Right lung (tissue), 10 donors: ENCODE measurements at places on chromosomes 2 and 18. TPM values are rescaled to one million over a fixed set of nuclear protein-coding genes. Genes with fewer than 3 reads are reported as not detected.

The SLC5A6 gene
- polyA plus RNA-seq: 28.7 TPM

DNA sequence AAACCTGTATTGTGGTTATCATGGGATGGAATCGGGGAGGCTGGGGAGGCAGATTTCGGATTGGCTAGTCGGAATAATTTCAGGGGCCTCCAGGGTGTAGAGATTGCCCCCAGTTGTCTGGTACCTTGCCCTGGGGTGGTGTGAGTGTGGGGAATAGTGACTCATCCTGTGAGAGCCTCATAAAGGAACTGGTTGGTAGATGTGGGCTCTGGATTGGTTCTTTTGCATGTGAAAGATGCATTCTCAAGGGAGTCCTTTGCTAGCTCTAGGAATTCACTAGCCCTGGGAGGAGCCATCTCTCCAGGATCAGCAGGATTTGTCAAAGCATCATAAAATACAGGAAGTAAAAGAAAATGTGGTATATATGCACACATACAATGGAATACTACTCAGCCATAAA lies 331.6 kb downstream of the SETBP1 start:
- no peak for DNase-seq

The BIRC6 gene
- polyA plus RNA-seq: 80.0 TPM

DNA sequence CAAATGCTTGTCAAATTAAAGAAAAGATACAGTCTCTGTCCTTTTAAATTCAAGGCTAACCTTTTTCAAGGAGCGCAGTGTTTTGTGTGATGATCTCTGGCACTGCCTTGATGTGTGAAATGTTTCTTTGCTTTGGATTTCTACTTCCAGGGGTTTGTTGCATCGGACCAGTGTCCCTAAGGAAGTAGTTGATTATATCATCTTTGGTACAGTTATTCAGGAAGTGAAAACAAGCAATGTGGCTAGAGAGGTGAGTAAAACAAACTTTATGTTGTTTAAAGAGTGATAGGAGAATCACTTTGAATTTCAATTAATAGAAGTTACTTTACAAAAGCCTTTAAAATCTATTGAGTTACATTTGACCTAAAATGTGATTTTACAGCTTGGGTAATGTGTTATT lies 28.8 kb downstream of the HADHB start:
- no peak for DNase-seq

DNA sequence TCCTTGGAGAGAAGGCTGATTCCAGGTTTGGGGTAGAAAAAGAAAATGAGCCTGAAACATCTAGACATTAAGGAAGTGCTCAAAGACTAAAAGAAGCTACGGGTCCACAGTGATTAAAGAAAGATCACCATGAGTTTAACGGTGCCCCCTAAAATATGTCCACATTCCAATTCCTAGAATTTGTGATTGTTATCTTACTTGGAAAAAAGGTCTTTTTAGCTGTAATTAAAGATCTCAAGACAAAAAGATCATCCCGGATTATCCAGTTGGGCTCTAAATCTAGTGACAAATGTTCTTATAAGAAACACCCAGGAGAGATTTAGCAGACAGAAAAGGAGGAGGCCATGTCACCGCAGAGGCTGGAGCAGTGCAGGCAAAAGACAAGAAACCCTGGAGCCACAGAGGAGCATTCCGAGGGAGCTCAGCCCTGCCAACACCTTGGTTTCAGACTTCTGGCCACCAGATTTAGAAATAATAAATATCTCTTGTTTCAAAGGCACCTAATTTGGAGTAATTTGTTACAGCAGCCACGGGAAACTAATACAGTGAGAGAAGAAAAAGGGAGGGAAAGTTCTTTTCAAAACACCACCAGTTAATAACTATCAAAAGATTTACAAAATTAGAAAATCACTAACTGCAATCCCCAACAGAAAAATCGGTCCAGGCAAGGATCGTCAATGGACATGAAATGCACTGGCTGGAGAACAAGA lies 8.5 kb downstream of the UXS1 start:
- DNase-seq: no peak

- no peak for DNase-seq
These were observed 11.8 kb upstream of the TEX51 start for GRCh38 chr2:126886916-126887280.

- DNase-seq: no peak
These were observed 7.1 kb downstream of the NEURL3 start for GRCh38 chr2:96498021-96498431.

DNA sequence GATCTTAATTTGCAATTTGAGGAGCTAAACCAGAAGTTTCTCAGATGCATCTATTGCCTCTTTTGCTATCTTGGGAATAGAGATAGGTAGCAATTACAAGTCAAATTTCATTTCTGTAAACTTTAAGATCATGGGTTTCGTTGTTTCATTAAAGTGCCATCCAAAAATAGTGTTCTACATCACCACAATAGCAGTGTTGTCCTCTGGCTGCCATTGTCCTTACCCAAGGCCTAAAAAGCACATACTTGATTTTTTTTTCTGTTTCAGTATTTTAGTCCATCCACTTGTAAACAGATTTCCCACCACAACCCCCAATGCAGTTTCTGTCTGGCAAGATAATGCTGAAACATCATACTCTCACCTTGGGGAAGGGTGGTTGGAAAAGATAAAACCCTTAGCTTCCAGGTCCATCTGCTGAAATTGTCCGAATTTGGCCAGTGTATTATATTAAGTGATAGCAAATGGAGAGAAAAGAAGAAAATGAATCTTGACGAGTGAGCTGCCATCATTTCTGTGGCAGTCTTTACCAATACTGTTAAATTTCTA lies 136.2 kb downstream of the LCLAT1 start:
- DNase-seq: no peak

GRCh38 chr2:105575499-105576025 lies 169.2 kb upstream of the NCK2 start:
- DNase-seq: no peak

DNA sequence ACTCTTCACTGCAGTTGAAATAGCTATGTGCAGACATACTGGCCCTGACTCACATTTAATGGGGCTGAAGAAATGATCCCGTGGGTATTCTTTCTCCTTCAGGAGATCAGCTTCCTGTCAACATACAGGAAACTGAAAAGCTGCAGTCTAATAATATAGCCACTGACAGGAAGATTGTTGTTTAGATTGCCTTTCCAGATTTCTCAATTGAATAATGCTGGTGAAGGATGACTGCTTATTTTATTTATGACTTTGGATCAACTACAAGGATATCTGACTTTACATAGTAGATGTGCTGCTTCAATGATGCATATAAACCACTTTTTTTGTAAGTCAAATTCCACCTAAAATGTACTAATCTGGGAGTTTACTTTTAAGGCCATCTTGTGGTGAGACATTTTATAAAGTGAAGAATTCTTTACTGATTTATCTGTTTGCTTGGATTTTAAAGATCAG lies 93.4 kb upstream of the MAP4K3 start:
- DNase-seq: no peak

The HMSD gene
- polyA plus RNA-seq: 1.1 TPM

DNA sequence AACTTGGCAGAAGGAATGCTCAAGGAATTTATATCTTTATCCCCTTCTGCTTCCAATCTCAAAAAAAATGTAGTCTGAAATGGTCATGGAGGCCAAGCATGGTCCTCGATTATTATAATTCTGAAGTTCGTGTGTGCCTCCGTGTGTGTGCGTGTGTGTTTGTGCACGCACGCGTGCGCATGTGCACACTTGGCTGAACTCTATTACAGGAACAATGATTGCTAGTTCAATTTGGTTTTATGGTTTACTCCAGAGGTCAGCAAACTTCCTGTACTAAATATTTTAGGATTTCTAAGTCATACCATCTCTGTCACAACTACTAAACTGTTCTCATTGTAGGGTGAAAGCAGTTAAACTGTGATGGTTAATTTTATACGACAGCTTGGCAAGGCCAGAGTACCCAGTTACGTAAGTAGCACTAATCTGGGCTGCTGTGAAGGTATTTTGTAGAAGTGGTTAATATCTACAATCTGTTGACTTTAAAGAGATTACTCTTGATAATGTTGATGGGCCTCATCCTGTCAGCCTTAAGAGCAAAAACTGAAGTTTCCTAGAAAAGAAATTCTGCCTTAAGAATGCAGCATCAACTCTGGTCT lies 5.8 kb upstream of the MARCHF7 start:
- no peak for DNase-seq

DNA sequence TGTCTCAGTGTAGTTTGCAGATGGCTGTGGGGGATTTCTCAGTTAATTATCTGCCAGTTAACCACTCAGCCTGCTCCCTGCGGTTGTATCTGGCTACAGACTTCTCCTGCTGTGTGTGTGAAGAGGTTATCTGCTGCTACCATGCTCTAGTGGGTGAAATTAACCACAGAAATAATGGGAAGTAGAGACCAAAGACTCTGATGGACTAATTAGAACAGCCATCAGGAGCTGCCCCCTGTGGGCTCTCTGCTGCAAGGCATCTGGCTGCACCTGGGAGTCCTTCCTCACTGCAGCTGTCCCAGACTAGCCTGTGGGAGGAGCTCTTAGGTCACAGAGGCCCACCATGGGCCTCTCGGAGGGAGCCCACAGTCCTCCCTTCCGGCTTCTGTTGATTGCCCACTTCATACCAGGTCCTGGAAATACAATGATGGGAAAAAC lies 66.6 kb downstream of the CTIF start:
- DNase-seq: no peak

DNA sequence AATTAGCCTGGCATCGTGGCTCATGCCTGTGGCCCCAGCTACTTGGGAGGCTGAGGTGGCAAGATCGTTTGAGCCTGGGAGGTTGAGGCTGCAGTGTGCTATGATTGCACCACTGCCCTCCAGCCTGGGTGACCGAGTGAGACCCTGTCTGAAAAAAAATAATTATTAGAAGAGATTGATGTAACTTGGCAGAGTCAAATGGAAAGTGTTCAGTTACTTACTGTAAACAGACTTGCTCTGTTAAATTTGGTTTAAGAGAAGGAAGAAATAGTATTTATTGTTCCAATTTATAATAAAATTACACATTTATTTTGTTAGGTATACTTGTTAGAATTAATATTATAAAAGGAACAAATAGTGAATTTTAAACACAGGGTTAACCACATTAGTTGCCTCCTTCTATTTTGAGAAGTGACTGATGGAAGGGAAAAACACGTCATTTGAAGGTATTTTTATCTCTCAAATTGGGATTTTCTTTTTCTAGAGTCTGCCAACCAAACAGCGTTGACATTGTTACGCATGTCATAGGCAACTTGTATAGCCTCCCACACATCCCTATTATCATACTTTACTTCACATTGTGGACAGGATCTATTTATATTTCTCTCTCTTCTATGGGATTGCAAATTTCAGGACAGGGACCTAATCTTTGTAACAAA lies 118.8 kb upstream of the B3GNT2 start:
- DNase-seq: peak; percentile 19

The SEC11C gene
- 97.7 TPM for polyA plus RNA-seq

DNA sequence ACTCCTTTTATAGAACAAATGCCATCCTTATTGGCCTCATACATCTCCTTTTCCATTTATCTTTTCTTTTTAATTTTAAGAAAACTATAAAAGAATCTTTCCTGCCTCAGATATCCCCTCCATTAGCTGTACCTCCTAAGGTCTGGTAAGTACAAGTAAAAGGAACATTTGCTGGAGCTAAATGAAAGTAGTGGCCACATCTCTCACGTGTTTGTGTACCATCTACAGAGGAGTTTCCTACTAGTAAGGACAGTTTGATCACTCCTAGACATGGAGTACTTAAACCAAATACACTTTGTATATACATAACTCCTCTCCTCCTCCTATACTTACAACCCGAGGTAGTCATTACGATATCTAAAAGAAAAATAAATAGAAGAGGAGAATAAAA lies 504.8 kb downstream of the LRRTM4 start:
- no peak for DNase-seq

DNA sequence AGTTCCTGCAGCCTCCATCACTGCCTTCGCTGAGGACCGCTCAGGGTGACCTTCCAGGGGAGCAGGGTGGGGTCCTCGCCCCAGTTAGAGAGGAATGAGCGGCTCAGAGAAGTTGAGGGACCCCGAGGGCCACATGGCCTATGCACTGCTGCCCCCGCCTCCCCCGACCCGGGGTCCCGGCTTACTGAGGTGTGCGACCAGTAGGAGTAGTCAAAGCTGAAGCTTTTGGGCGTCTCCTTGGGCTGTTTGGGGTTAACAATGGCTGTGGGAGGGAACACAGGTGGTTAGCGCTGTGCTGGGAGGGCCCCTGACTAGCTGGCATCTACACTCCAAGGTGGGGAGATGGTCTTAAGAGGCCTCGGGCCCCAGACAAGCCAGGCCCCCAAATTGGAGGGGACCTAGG lies 31.0 kb downstream of the KIF1A start:
- DNase-seq: no peak

The ABCG8 gene
- 0.41 TPM for polyA plus RNA-seq

- peak; percentile 4 for DNase-seq
These were observed 105.1 kb upstream of the SLC38A11 start for GRCh38 chr2:165060411-165060810.

The TPGS2 gene
- polyA plus RNA-seq: 167 TPM

DNA sequence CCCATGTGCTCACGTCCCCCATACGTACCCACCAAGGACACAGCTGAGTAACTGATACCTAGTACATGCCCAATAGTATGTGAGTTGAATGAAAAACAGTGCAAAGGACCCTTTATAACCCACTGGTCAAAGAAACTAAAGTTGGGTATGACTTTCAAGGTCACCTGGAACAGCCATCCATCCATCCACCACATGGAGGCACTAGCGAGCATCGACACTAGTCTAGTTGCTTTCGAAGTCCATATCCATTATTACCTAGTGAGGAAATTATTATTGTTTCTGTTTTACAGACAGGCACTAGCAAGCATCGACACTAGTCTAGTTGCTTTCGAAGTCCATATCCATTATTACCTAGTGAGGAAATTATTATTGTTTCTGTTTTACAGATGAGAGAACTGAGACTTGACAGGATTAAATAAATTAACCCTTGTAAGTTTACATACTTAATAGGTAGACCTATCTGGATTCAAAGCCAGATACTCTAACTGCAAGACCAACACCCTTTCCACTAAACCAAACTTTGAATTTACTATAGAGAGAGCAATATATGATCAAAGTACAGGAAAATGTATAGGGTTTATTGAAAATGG lies 233.7 kb downstream of the METTL4 start:
- DNase-seq: no peak

GRCh38 chr2:173066887-173067676 lies 8.6 kb upstream of the MAP3K20 start:
- no peak for DNase-seq

DNA sequence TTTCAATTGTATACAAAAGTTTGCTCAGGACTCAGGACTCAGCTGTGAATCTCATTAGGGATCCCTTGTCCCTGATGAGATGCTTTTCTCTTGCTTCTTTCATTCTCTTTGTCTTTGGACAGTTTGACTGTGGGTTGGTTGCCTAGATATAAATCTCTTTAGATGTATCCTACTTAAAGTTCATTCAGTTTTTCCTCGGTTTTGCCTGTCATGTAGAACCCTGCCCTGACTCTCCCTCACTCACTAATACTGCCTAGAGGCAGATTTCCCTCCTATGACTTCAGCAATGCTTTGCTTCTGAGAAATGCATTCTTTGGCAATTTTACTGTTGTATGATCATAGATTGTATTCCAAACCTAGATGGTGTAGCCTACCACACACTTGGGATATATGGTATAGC lies 421.4 kb upstream of the TCF4 start:
- DNase-seq: no peak

DNA sequence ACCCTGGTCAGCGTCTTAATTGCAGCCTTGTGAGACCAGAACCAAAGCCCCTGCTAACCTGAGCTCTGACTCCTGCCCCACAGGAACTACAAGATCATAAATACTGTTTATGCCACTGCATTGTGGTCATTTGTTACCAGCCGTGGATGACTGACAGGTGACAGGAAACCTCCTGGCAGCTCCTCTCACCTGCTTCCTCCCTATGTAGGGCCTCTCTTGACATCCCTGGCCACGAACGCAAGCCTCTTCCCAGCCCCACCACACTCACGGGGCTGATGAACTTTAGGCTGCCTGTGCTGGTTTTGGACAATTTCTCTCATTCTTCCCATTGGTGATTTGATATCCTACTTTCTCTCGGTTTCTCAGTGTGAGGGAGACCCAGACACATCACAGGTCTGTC lies 357.2 kb upstream of the MYT1L start:
- DNase-seq: no peak
